ENCODE measurements at places on chromosomes 11 and 22.

DNA sequence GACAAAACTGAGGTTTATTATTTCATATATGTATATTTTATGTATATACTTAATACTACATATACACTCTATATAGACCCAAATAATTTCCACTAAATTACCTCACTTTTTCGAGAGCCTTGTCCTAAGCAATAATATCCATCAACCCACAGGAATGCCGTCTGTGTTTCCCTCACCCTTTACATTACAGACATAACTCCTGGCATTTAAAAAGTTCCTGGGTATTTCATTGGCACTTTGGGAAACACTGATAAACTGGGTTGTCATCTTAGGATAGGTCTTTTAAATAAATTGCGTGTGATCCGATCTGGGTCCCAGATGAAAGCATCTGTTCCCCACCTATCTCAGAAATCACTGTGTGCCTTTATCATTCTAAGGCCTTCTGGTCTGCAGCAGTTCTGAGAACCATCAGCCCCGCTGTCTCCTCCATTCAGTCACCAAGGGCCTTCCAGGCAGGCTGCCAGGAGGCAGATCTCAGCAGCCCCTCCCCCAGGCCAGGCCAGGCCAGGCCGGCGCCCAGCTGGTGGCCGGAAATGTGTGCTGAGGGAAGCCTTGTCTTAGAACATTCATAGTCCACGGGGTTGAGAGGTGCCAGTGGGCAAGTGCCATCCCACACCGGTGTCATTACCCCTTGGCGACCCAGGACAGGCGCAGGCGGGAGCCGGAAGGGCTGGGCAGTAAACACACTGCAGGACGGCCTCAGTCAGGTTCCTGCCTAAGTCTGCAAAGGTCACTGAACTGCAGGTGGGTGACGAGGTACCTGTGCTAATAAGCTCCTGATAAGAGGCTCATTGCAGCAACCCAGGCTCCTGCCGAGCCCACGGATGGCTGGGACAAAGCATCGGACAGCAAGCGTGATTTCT, 3.3 kb downstream of the FGF19 start:
- DNase-seq: no peak

- no peak for DNase-seq
Measured at GRCh38 chr11:99645934-99646333, 625.2 kb downstream of the CNTN5 start.

- DNase-seq: peak; percentile 79
Measured at GRCh38 chr11:2196970-2197770, 25.6 kb upstream of the TH start.

DNA sequence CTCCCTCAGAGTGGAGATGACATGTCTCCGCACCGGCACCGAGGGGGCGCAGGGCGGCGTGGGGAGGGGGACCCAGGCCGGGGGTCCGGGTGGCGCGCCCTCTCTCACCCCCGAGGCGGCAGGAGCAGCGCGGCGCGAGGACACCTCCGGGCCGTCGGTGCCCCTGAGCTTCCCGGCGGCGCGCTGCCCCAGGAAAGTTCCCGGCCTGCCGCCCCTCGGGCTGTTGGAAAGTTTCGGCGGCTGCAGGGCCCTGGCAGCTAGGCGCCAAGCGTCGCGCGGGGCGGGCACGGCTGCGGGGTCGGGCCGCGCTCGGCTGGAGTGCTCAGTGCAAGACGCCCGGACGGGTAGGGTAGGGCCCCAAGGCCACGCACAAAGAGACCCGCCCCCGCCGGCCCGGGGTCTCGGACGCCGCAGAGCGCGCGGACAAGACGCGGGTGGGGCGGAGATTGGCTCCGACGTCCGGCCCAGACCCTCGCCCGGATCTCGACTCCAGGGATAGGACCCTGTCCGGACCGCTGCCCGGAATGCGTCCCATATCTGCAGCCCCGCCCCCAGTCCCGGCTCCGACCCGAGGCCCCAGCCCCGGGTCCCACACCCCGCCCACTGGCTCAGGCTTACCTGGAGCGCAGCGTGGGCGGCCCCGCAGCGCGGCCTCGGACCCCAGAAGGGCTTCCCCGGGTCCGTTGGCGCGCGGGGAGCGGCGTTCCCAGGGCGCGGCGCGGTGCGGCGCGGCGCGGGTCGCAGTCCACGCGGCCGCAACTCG, 471 bp downstream of the ARVCF start:
- peak; percentile 33 for DNase-seq

- DNase-seq: no peak
Measured at GRCh38 chr22:42768385-42769035, 47.8 kb upstream of the A4GALT start.

GRCh38 chr11:81207421-81208054, 1526.1 kb downstream of the FAM181B start:
- DNase-seq: no peak

GRCh38 chr22:20859615-20860014, 808 bp downstream of the SNAP29 start:
- DNase-seq: no peak

All from stimulated activated CD4-positive, alpha-beta T cell treated with anti-CD3 and anti-CD28 coated beads, Interleukin-2, amount 100 ng/mL, for 24 hours (primary cell).